ENCODE measurements at places on chromosomes 12 and 14.

DNA sequence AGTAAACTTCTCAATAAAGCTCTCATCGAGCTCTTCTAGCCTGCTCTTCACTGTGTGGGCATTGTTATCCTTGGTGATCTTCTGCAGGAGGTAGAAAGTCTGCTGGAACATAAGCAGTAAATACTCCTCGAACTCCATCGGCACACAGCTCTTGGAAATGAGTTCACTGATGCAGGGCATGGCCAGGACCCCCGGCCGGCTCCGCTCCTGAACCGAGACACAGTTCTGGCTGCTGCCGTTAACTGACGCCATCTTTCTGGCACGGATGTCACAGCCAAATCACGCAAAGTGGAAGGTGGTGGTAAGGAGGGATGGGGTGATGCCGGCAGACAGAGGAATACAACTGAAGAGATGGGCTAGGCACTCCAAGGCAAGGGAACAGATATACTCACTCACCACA, 23.7 kb upstream of the EDDM3A start:
- no peak for DNase-seq

DNA sequence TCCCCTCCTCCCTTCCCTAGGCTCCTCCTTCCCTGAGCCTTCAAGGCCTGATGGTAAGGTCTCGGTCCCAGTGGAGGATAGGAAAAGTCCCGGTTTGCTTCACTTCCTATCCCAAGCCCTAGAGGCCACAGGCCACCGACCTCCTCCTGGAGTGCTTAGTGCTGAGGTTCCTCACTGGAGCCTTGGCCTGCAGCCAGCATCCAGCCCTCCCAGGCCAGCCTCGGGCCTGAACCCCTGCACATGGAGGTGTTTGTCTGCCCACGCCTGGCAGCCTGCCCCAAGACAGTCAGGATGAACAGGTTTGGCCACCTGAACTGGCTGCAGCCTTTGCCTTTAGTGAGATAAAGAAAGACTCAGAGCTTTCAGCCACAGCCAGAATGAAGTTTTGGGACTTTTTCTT, 15.8 kb upstream of the KRT7 start:
- no peak for DNase-seq

GRCh38 chr12:22396735-22397134, 62.2 kb upstream of the ST8SIA1 start:
- no peak for DNase-seq

- DNase-seq: no peak
Observed at GRCh38 chr14:88621100-88621499, 58.3 kb downstream of the ZC3H14 start.

Data from stimulated activated naive CD4-positive, alpha-beta T cell treated with Interleukin-2 at 50 U/mL for 16 hours (primary cell).